Sigmoid colon (tissue), 7 donors: ENCODE measurements at places on chromosomes 6 and 20. TPM values are rescaled to one million over a fixed set of nuclear protein-coding genes. Genes with fewer than 3 reads are reported as not detected.
A peak's percentile ranks its signal among the peaks of the same experiment; 100 is the strongest.

Gene FYN
- total RNA-seq = 56.9 TPM

Gene ANKRD66
- not detected for total RNA-seq

Gene HUS1B
- total RNA-seq = 3.6 TPM

- peak; percentile 88 for DNase-seq
Measured at GRCh38 chr6:163711615-163712565, 297.4 kb downstream of the QKI start.

- no peak for DNase-seq
Measured at GRCh38 chr6:45787384-45787783, 228.3 kb downstream of the CLIC5 start.

DNA sequence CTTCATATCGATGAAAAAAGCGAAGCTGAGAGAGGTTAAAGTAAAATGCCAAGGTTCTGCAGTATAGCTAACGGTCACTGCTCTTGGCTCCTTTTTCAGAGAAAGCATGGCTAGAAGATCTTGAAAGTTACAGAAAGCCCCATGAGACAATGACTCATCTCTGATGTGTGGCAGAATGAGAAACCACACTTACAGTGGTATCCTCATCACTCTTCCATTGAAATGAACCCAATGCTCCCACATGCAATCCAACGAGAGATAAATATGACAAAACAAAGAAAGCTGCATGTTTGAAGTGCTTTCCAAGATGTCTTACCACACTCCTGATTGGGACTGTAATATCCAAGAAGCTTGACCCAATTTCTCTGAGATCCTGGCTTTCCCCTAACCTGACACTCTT, 694.9 kb downstream of the PRKN start:
- no peak for DNase-seq

DNA sequence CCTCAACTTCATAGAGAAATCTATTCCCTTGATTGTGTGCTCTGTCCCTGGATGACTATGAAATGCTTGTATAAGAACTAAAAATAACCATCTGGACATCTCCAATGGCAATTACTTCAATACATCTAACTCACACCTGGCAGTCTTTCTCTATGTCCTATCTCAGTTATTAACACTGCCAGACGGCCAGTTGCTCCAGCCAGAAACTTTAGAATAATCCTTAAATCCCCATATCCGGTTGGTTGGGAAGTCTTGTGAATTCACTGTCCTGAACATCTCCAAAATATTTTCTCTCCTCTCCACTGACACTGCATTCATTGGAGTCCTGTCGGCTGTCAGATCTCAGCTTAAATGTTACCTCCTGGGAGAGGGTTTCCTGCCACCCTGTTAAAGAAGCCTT, 12.2 kb upstream of the LAMA2 start:
- DNase-seq = no peak

- DNase-seq = no peak
Measured at GRCh38 chr6:42514745-42515144, 49.1 kb upstream of the UBR2 start.
